Memory B cell (primary cell): ENCODE measurements at places on chromosomes 5 and 9.

DNA sequence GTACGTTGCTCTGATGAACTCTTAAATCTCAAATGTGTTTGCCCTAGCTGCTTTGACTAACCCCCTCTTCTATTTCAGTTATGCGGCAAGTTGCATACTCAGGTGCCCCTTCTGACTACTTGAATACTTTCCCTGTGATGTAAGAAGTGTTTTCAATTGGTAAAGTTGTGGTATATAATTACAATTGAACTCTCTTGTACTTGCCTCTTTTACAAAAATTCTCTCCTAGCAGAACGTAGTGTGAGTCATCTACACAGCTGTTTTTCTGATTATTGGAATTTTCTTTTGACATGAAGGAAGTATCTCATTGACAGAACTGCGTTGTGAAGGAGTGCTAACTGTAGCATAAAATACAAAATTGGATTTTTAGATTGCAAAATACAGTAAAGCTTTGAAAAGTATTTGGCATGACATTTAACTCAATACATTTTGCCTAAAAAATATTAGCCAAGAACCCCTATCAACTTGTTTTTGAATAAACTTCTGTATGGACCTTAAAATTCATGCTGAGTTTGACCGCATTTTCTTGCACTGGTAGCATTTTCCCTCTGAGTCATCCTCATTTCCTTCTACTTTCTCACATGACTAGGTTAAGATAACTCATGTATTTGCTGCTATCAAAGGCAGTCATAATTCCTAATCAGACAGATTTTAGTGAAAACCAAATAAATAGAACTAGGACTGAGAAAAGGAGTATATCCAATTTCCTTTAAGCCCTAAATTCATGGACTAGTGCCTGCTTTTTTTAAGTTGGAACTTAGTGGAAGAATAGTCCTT, 6.3 kb downstream of the CRHBP start:
- peaks cover 2% of the 10 kb centered on the region for H3K36me3 ChIP-seq
- H3K4me3 ChIP-seq: no peak overlapping the region
- no peak overlapping the region for H3K27ac ChIP-seq
- H3K27me3 ChIP-seq: no peaks in the 10 kb centered on the region
- no peak for DNase-seq

- H3K27me3 ChIP-seq: no peaks in the 10 kb centered on the region
- no peak for DNase-seq
- H3K36me3 ChIP-seq: no peaks in the 10 kb centered on the region
- H3K4me3 ChIP-seq: no peak overlapping the region
- no peak overlapping the region for H3K27ac ChIP-seq
Measured at GRCh38 chr5:57665146-57665936, 182.7 kb upstream of the ACTBL2 start.

DNA sequence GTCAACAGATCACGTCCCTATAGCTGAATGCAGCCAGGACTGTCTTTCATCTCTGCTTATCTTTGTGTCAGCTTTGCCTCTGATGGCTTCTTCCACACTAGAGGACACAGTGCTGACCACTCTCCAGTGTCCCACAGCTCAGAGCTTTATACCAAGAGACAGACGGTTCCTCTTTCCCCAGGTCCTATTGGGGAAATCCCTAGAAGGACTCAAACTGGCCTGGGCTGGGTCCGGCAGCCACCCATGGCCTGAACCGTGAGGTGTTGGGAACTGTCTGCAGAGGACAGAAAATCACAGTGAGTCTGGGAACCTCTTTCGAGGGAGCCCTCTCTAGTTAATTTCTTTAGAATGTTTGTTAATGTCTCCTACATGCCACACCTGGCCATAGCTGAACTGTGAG, 68.3 kb upstream of the SHB start:
- no peak overlapping the region for H3K27ac ChIP-seq
- no peaks in the 10 kb centered on the region for H3K36me3 ChIP-seq
- H3K27me3 ChIP-seq: peaks cover 18% of the 10 kb centered on the region
- no peak for DNase-seq
- H3K4me3 ChIP-seq: no peak overlapping the region

DNA sequence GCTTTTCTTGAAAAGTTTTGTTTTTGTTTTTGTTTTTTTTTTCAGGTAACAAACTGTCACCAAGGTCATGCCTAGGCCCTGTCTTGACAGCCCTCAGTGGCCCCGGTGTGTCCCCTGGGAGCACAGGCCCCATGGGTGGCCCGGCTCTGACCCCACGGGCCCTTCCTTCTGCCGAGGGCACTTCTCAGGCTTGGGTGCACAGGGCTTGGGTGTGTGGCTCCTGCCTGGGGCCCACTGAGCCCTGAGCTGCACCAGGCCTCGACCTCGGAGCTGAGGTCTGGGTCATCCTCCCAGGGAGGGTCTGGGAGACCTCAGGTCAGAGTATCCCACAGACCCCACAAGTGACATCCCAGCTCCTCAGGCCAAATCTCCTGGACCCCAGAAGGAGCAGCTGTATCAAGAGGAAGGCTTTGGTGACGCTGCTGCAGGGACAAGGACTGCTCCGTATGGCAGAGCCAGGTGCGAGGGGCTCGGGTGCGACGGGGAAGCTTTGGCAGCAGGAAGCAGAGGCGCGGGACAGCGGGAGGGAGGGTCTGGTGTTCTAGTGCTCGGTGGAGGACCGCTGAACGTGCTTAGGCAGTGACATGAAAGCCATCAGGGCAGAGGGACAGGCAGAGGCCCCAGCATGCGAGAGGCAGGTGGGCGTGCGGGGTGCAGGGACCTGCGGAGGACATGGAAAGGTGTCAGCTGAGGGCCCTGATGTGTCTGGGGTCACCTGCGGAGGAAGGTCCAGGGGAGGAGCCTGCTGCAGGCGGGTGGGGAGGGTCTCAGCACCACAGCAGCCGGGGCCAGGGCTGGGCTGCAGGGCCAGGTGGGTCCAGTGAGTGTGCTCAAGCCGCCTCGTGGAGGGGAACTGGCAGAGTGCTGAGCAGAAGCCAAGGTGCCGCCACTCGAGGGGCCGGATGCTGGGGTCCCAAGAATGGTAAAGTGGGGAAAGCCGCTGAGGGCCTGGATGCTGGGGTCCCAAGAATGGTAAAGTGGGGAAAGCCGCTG, 18.4 kb upstream of the SLC9A3 start:
- peaks cover 13% of the 10 kb centered on the region for H3K4me1 ChIP-seq
- H3K27ac ChIP-seq: peak overlapping the region; percentile 72
- H3K27me3 ChIP-seq: peaks cover 18% of the 10 kb centered on the region
- H3K36me3 ChIP-seq: peaks cover 3% of the 10 kb centered on the region

GRCh38 chr5:40484495-40484894, 195.2 kb upstream of the PTGER4 start:
- peak overlapping the region; percentile 91 for H3K27ac ChIP-seq
- H3K27me3 ChIP-seq: no peaks in the 10 kb centered on the region

DNA sequence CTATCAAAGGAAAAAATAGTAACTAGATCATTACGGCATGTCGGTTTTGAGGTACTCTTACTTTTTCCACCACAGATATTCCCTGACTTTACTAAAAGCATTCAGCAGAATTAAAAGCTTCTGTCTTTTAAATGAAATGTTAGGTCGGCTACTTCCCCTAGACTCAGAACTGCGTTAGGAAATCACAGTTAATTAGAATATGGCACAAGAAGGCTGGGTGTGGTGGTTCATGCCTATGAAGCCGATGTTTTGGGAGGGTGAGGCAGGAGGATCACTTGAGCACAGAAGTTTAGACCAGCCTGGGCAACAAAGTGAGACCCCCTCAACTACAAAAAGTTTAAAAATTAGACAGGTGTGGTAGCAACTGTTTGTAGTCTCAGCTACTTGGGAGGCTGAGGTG, 24.4 kb downstream of the CEMIP2 start:
- peaks cover 33% of the 10 kb centered on the region for H3K36me3 ChIP-seq
- H3K4me1 ChIP-seq: peaks cover 12% of the 10 kb centered on the region
- H3K27ac ChIP-seq: no peak overlapping the region
- no peak for DNase-seq
- no peak overlapping the region for H3K4me3 ChIP-seq
- no peaks in the 10 kb centered on the region for H3K27me3 ChIP-seq

GRCh38 chr5:77280036-77280435, 69.6 kb downstream of the PDE8B start:
- no peaks in the 10 kb centered on the region for H3K36me3 ChIP-seq
- no peaks in the 10 kb centered on the region for H3K4me1 ChIP-seq
- peaks cover 3% of the 10 kb centered on the region for H3K27me3 ChIP-seq
- no peak for DNase-seq
- no peak overlapping the region for H3K27ac ChIP-seq

- no peaks in the 10 kb centered on the region for H3K36me3 ChIP-seq
- H3K27me3 ChIP-seq: no peaks in the 10 kb centered on the region
Measured at GRCh38 chr5:30928956-30929355, 264.5 kb upstream of the CDH6 start.

GRCh38 chr9:6356441-6356840, 28.3 kb downstream of the TPD52L3 start:
- DNase-seq: no peak
- no peak overlapping the region for H3K4me3 ChIP-seq
- no peak overlapping the region for H3K27ac ChIP-seq
- H3K27me3 ChIP-seq: peaks cover 3% of the 10 kb centered on the region
- no peaks in the 10 kb centered on the region for H3K4me1 ChIP-seq

DNA sequence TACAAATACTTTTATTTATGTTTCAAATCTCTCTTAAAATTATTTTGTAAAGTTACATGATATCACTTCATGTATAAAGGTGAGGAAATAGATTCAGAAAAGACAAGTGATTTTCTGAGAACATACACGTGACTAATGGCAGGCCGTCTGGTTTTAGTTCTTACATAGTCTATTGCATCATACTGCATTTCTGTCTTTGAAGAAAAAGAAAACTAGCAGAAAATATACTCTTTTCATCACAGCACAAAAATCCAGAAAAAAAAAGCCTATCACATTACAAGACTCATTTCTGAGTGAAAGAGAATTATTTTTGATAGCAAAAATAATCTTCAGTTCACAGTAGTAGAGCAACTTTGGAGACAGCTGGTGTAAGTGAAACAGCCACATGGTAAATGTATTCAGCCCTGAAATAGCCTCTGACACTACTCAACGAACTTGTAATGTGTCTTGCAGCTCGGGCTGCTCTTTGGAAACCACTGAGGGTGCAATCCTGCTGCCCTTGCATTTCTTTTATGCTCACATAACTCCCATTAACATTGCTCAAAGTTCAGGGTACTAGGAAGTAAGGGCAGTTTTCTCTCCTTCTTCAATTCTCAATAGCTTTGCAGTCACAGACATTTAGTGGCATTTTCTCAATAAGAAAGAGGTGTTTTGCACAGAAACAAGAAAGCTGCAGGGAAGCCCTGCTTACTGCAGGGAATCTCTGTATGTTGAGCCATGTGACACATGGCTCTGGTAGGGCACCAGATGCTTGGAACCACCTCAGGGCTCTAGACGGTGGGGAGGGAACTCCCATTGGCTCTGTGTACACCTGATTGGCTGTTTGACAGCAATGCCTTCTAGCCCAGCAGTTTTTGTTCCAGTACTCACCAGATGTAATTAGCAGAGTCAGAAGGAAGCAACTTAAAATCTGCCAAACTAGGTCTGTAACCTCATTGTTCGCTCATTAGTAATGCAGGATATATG, 845.3 kb upstream of the PTPRD start:
- H3K27me3 ChIP-seq: no peaks in the 10 kb centered on the region
- H3K36me3 ChIP-seq: no peaks in the 10 kb centered on the region
- H3K4me1 ChIP-seq: no peaks in the 10 kb centered on the region
- no peak overlapping the region for H3K27ac ChIP-seq
- H3K4me3 ChIP-seq: no peak overlapping the region
- DNase-seq: no peak

GRCh38 chr9:119697996-119698395, 328.8 kb upstream of the BRINP1 start:
- H3K36me3 ChIP-seq: no peaks in the 10 kb centered on the region
- H3K4me3 ChIP-seq: no peak overlapping the region
- peaks cover 3% of the 10 kb centered on the region for H3K27me3 ChIP-seq
- H3K4me1 ChIP-seq: no peaks in the 10 kb centered on the region
- no peak overlapping the region for H3K27ac ChIP-seq

- H3K36me3 ChIP-seq: no peaks in the 10 kb centered on the region
- no peaks in the 10 kb centered on the region for H3K27me3 ChIP-seq
- no peak for DNase-seq
- no peak overlapping the region for H3K27ac ChIP-seq
- no peaks in the 10 kb centered on the region for H3K4me1 ChIP-seq
- H3K4me3 ChIP-seq: no peak overlapping the region
Measured at GRCh38 chr5:26802944-26803343, 235.4 kb downstream of the CDH9 start.

GRCh38 chr9:104767507-104767906, 3.6 kb downstream of the NIPSNAP3B start:
- no peaks in the 10 kb centered on the region for H3K27me3 ChIP-seq
- no peak overlapping the region for H3K4me3 ChIP-seq
- no peak for DNase-seq
- peaks cover 25% of the 10 kb centered on the region for H3K4me1 ChIP-seq

- DNase-seq: no peak
- H3K4me3 ChIP-seq: no peak overlapping the region
- H3K36me3 ChIP-seq: no peaks in the 10 kb centered on the region
- no peaks in the 10 kb centered on the region for H3K4me1 ChIP-seq
Measured at GRCh38 chr5:32839106-32839505, 128.0 kb downstream of the NPR3 start.

GRCh38 chr9:78234810-78235209, 1.1 kb upstream of the CEP78 start:
- peak overlapping the region; percentile 97 for H3K4me3 ChIP-seq
- H3K4me1 ChIP-seq: peaks cover 20% of the 10 kb centered on the region
- H3K36me3 ChIP-seq: peaks cover under 1% of the 10 kb centered on the region
- H3K27me3 ChIP-seq: no peaks in the 10 kb centered on the region
- DNase-seq: no peak

GRCh38 chr5:10914741-10915480, 153.9 kb upstream of the DAP start:
- peaks cover 7% of the 10 kb centered on the region for H3K4me1 ChIP-seq
- DNase-seq: no peak
- no peak overlapping the region for H3K27ac ChIP-seq

DNA sequence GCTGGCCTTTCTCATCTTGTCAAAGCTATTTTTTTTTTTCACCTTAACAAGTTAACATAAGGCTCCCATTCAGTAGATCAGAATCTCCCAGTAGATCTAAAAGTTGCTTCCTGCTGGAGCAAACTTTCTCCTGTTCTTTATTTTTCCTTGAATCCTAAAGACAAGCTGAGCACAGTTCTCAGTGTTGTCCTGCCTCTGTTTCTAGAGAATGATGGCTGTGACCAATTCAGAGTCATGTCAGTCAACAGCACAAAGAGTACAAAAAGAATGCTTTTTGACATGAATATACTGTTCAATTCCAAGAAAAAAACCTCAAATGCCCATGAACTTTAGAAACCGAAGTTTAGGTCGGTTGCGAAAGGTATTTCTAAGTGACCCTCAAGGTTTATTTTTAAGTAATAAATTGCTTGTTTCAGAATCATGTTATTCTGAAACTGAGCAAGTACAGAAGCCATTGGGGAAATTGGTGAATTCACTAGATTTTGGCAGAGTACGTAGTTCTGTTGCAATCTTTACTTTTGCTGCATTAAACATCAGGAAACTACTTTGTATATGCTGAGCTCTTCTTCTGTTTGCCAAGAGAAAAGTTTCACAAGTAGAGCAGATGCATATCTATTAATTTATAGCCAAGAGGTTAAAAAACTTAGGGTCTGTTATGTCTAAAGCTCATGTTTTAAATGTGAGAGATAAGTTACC, 161.7 kb upstream of the RPS23 start:
- H3K27ac ChIP-seq: no peak overlapping the region
- H3K36me3 ChIP-seq: no peaks in the 10 kb centered on the region
- H3K4me3 ChIP-seq: no peak overlapping the region
- peaks cover 2% of the 10 kb centered on the region for H3K27me3 ChIP-seq
